Daoy (cell line): ENCODE measurements at places on chromosomes 5 and 9. TPM values are rescaled to one million over a fixed set of nuclear protein-coding genes. Genes with fewer than 3 reads are reported as not detected.

DNA sequence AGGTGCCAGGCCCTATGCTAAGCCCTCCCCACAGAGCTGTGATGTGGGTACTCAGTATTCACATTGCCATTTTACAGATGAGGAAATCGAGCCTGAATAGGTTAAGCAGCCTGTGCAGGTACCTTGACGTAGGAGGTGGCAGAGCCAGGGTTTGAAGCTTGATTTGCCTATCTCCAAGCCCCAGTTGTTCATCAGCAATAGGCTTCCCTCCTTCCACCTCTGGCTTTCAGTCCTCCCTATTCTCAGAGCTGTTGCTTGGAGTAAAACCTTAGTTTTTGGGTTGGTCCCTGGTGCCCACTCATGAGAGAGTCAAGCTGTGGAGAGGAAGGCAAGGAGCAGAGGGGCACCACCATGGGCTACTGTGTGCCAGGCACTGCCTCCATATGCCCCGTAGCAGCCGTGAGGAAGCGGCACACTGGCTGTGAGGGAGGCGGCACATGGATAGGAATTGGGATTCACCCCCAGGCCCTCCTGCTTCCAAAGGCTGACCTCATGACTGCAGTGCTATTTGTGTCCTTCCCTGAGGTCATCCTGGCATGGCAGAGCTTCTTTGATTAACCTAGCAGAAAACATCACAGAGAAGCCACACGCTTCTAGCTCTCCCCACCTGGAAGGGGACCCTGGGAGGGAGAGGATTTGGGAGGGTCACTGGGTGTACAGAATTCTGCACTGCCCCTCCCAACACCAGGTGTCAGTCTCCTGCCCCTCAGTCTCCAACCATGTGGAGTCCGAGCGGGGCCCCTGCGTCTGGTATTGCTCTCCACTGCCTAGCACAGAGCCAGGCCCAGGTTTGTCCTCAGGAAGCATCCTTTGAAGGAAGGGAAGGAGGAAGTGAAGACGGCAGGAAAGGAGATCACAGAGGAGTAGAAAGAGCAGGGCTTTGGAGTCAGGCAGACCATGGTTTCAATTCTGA, 109.8 kb downstream of the RGS3 start:
- no peak for DNase-seq

- peak; percentile 9 for DNase-seq
These were observed 4.0 kb downstream of the MAT2B start for GRCh38 chr5:163509291-163509951.

GRCh38 chr9:24881361-24881760, 335.7 kb upstream of the IZUMO3 start:
- no peak for DNase-seq

DNA sequence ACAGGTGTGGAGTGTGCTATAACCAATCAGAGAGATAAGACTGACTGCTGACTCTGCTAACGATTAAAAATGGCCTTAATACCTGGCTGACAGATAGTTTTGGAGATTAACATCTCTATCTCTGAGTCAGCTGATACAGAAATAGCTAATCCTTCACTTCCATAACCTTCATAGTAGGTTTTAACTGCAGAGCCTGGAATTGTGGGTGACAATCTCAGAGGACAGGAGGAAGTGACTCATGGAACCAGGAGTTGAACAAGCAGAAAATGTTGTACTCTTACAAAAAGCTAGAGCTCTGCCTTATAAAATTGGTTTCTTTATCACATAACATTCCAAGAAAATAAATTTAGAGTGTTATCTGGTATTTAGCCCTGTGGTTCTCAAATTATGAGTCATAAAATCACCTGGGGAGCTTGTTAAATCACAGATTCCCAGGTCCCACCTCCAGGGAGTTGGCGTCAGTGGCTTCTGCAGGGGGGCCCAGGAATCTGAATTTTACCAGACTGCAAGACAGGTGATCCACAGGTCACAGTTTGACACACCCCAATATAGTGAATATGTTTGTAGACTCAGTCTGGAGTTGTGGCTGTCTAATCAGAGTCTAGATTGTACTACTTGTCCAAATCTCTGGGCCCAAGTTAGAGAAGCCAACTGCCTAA, 44.4 kb upstream of the AFAP1L1 start:
- peak; percentile 66 for DNase-seq

- DNase-seq: no peak
These were observed 196.9 kb downstream of the TUSC1 start for GRCh38 chr9:25481372-25481771.

- no peak for DNase-seq
These were observed 119.6 kb upstream of the RETREG1 start for GRCh38 chr5:16736158-16736995.

- peak; percentile 95 for DNase-seq
These were observed 69.9 kb downstream of the LRSAM1 start for GRCh38 chr9:127520941-127521918.

DNA sequence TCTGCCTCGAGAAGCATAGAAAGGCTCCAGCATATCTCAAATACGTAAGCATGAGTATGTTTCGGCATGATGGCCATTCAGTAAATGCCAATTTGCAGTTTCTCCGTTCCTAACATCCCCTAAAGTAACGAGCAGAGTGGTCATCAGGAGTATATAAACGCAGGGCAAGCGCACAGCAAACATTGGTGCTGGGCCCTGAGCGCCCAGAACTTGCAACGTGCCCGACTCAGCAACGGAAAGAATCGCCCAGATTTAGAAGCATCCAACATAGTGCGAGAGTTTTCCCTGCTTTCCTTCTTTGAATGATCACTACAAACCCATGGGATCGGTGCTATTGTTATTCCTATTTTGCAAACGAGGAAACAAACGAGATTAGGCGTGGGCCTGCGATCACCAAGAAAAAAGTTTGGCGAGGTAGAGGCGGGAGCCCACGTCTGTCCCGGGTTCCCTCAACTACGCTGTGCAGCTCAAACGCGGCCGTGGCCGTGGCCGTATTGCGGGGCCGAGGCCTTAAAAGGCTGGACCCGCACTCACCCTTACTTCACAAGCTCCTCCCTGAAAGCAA, 505 bp downstream of the RPS14 start:
- DNase-seq: peak; percentile 26

- peak; percentile 78 for DNase-seq
These were observed 4.0 kb upstream of the PCDHGA1 start for GRCh38 chr5:141326088-141326854.

- no peak for DNase-seq
These were observed 24.0 kb upstream of the F2RL1 start for GRCh38 chr5:76794871-76795270.

DNA sequence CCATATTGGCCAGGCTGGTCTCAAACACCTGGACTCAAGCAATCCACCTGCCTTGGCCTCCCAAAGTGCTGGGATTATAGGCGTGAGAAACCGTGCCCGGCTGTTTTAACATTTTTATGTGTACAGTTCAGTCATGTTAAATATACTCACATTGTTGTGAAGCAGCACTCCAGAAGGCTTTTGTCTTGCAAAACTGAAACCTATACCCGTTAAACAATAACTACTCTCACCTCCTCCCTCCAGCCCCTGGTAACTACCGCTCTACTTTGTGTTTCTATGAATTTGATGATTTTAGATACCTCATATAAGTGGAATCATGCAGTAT, 23.1 kb upstream of the SHB start:
- DNase-seq: no peak

GRCh38 chr5:44942524-44943001, 133.8 kb downstream of the MRPS30 start:
- DNase-seq: no peak

DNA sequence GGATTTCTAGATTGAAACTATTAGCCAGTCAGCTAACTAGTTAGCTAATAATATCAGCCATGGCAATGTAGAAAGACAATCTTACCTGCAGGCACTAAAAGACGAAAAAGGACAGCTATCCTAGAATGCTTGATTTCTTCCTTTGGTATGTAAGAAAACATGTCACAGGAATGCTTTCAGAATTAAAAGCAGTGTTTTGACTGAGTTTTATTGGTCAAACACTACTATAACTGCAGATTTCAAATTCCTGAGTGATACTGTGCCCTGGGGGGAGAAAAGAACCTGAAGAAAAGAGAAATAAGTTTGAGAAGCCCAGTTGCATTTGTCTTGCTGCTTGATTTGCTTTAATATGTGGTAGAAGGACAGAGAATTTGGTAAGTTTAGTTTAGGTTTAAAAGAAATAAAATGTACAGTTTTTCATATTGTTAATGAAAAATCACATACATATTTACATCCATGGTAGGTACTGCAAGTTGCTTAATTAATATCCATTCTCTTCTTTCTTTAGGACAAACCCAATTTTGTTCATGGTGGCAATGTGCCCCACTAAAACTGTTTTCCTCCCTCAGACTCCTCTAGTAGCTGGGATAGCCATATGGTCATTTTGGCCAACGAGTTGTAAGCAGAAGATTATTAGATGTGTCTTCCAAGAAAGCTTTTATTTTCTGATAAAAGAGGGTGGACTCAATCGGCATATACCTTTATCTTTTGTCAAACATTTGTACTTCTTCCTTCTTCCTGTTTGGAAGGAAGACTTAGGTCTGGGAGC, 4.3 kb upstream of the FAM169A start:
- no peak for DNase-seq

DNA sequence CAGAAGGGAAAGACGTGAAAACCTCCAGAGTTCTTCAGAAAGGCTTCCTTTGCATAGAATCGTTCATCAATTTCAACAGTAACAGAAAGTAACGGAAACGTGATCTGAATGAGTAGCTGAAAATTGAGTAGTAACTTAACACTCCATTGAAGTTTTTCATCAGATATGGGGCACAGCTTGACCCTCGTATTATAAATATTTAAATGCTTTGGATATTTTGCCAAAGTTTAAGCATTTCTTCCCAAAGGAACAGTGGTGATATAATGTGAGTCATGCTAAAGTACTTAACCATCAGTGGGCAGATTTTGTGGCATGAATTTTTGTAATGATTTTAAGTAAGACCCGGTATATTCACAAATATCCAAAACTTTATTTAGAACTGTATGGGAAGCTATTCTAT, 67.4 kb upstream of the ADAMTS19 start:
- no peak for DNase-seq

GRCh38 chr5:43649256-43649655, 46.3 kb downstream of the NNT start:
- peak; percentile 7 for DNase-seq

DNA sequence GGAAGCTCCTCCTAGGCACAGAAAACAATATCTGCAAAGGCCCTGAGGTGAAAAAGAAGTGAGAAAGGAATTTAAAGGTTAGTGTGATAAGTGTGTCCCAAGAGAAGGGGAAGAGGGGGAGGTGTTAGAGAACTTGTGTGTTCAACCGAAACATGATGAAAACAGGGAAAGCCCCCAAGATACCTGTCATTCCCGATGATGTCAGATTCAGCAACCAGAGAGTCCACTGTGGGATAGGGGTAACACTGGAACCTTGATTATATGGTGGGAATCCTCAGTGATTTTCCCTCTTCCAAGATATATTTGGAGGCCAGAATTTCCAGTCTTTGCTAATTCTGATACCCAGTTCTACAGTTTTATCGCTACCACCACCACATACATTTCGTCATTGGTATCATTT, 15.5 kb upstream of the BNC2 start:
- DNase-seq: no peak

- DNase-seq: no peak
These were observed 13.5 kb upstream of the MCCC2 start for GRCh38 chr5:71573591-71573990.

The PCDHA7 gene
- total RNA-seq: 0.71 and 0.97 TPM in 2 replicates

The PCDHGA8 gene
- total RNA-seq: 0.06 TPM in 1 of 2 replicates, not detected in the other

The SPATA31D4 gene
- not detected in 2 replicates for total RNA-seq

The LCN9 gene
- not detected in 2 replicates for total RNA-seq

The NACC2 gene
- total RNA-seq: 10.9 and 11.5 TPM in 2 replicates

The OBP2B gene
- not detected in 2 replicates for total RNA-seq

The ANXA6 gene
- 178 and 190 TPM in 2 replicates for total RNA-seq

The RELL2 gene
- total RNA-seq: 2.6 and 3.4 TPM in 2 replicates

The FGFR4 gene
- total RNA-seq: 0.57 and 0.97 TPM in 2 replicates

The GABRA6 gene
- not detected in 2 replicates for total RNA-seq

The ADAMTS2 gene
- total RNA-seq: 0.27 and 0.46 TPM in 2 replicates

The FREM1 gene
- not detected in 2 replicates for total RNA-seq
